ENCODE measurements at places on chromosomes 3 and 15.
A peak's percentile ranks its signal among the peaks of the same experiment; 100 is the strongest.

GRCh38 chr3:128178782-128179483 is 25.7 kb downstream of the EEFSEC start:
- DNase-seq = no peak

DNA sequence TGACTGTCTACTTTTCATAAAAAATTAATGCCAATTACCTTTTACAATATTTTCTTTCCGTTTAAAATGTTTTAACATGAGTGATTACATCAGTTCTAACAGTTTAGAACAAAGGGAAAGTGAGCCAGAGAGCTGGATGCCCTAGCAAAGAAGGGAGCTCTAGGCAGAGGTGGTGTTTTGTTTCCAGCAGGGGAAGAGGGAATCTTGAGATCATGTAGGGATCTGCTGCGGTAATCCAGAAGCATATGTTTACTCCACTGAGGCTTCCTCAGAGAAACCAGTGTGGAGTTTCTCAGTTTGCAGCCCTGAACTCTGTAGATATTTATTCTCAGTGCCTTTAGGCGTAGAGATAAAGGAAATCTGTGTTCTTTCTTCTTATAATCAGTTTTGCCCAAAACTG is 399.3 kb downstream of the NLGN1 start:
- DNase-seq = no peak

- DNase-seq = no peak
These were observed 127.8 kb downstream of the RBMS3 start for GRCh38 chr3:29408676-29409075.

GRCh38 chr3:104832530-104832929 is 534.2 kb upstream of the ALCAM start:
- DNase-seq = no peak

- no peak for DNase-seq
These were observed 40.7 kb upstream of the TRA2B start for GRCh38 chr3:185978516-185978915.

- no peak for DNase-seq
These were observed 594 bp upstream of the CRABP1 start for GRCh38 chr15:78339559-78339958.

DNA sequence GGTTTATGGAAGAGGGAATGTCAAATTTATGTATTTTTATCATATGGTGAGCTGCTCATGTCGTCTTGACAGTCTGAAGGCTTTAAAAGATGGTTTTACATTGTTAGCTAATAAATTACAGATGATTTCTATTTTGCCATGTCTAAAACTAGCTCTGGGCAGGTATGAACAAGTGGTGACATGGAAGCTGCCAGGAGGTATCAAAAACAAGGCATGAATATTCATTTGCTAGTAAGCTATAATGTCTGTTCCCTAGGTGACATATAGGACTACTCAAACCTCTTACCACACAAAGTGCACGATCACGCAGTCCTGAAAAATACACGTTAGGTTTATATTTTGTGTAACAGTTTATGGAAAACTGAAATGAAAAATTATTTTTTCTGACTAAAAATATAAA is 34.8 kb downstream of the ST3GAL6 start:
- no peak for DNase-seq

GRCh38 chr3:69342074-69342473 is 43.8 kb downstream of the FRMD4B start:
- DNase-seq = no peak

DNA sequence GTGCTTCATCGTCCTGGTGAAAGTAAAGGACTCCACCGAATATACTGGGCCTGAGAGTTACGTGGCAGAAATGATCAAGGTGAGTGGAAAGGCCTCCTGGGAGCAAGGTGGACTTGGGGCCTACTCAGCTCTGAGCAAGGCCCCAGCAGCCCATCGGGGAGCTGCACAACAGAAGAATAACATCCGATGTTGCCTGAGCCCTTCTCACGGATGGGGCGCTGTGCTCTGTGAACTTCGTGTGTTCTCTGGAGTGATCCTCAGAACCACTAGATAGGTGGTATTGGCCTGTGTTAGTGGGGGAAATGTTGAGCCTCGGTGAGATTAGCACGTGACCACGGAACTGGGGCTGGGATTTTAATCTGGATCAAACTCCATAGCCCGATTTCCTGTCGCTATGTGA is 161.1 kb upstream of the BHLHE40 start:
- no peak for DNase-seq

DNA sequence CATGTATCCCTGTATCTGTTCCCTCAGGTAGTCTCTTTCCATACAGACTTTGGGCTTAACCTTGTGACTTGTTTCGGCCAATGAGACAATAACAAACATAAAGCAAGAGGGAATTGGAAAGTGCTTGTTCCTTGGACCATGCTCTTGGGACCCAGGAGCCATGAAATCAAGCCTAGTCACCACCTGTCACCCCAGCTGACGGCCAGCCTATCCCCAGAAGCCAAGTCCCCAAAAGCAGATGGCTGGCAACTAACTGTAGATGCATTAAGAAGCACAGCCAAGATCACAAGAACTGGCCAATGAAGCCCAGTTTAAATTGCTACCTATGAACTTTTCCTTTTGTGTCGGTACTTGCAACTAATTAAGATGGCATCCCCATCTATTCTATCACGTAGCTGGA is 822.0 kb downstream of the CADM2 start:
- peak; percentile 82 for DNase-seq

DNA sequence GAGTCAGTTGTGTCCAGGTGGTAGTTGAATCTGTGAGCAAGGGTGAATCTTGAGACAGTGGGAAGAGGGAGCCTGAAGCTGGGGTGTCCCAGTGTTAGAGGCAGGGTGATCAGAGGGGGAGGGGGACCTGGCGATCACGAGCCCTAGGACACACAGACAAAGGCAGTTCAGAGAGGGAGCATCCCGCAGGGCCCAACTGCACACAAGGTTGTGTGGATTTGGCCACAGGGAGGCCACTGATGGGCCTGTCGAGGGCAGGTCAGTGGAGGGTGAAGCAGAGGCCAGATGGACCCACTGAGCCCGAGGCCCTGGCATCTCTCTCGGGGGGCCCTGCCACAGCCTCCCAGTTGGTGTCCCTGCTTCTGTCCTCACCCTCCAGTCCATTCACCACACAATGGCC is 48.6 kb upstream of the SMAD6 start:
- DNase-seq = no peak

DNA sequence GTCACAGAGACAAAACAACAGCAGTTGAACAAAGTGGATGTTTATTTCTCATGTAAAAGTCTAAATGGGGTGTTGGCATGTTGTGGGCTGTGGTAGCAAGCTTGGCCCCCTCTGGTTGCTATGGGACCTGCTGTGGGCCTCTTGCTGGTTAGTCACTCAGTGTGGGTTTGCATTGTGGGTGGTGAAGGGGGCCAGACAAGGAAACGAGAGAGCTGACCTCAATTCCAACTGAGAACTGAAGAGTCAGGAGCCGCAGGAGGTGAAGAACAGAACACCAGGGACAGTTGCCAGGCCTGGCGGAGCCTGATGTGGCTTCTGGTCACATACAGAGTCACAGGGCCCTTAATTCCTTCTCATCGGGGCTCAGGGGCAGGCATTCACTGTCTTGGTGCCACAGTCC is 1.9 kb upstream of the ADPGK start:
- DNase-seq = no peak

- no peak for DNase-seq
These were observed 30.0 kb downstream of the CHST14 start for GRCh38 chr15:40500568-40501330.

GRCh38 chr3:17062736-17063135 is 178.0 kb downstream of the PLCL2 start:
- DNase-seq = no peak

DNA sequence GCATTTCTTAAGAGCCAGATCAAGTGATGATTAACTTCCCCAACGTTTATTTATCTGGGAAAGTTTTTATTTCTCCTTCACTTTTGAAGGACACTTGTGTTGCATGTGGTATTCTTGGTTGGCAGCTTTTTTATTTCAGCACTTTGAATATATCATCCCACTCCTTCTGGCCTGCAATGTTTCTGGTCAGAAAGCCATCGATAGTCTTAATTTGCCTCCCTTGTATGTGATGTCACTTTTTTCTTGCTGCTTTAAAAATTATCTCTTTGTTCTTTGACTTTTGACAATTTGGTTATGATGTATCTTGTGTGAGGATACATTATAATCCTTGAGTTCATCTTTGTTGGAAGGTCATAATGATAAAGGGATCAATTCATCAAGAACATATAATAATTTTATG is 503.2 kb downstream of the OTOL1 start:
- no peak for DNase-seq

DNA sequence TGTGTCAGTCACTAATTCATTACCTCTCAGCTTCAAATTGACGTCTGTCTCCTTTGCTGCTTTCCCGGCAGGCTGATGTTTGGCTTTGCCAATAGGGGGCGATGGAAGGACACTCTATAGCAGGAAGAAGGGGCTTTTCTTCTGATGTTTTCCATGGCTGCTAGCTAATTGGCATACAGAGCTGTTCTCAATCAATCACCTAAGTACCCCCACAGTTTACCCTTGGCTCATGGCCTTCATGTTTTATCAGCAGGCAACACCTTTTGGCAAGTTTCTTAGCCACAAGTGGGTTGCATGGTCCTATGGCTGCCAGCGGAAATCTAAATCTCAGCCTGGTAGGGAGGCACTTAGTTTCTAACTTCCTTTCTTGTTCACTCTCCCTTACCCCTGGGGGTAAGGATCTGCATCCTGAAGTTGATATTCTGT is 45.0 kb downstream of the ESYT3 start:
- peak; percentile 69 for DNase-seq

DNA sequence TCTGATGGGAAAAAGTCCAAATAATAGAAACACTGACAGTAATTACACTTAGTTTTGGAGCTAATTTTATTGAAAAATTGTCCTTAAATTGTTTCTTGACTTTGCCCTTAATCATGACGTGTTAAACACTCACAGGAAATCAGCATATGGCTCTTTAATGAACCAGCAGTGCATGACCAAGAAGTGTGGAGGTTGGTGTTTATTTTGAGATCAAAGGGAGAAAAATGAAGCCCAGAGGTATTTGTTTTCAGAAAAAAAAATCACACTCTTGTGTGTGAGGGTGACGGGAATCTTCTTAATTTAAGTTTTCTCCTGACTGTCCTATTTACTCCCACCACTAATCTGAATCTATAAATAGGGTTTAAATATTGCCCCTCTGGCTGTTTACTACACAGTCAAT is 28.8 kb upstream of the SYNM start:
- no peak for DNase-seq

DNA sequence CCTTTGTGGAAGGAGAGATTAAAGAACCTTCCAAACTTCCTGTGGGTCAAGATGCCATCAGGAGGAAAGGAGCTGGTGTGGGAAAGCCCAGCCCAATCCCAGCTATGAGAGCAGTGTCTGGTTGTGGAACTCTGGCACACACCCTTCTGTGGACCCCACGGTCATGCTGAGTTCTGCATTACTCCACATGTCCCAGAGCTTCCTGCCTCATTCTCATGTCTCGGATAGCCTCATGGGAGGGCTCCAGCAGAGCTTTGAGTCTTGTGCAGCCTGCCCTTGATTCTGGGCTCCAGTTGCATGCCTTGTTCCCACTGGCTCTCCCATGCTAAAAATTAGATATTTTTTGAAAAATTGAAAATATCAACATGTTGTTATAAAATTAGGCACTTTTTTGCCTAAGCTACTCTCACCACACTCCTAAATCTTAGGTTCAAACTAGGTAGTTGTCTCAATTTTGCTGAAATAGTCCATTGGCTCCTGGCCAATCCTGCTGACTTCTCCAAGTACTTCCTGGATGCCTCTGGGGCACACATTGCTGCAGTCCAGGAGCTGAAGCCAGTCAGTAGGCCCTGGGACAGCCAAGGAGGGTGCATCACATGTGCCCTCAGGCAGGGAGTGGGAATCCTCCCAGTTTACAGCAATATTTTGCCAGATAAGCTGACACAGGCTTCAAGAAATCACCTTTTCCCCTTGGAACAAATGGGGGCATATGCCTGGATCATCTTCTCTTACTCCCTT is 144.3 kb downstream of the EEFSEC start:
- no peak for DNase-seq

- DNase-seq = peak; percentile 54
These were observed 157.3 kb downstream of the ADAMTS9 start for GRCh38 chr3:64530434-64531049.

GRCh38 chr15:73983211-73983727 is 8.8 kb downstream of the STOML1 start:
- DNase-seq = no peak

DNA sequence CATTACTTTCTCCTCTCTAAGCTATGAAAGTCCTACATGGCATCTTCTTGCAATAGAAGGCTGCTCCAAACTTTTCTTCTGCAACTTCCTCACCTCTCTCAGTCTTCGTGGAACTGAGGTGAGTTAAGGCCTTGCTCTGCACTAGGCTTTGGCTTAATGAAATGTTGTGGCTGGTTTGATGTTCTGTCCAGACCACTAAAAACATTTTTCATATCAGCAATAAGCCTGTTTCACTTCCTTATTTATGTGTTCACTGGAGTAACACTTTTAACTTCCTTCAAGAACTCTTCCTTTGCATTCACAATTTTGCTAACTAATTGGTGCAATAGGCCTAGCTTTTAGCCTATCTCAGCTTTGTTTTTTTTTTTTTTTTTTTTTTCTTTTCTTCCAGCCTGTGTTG is 335.3 kb upstream of the NECTIN3 start:
- DNase-seq = no peak

DNA sequence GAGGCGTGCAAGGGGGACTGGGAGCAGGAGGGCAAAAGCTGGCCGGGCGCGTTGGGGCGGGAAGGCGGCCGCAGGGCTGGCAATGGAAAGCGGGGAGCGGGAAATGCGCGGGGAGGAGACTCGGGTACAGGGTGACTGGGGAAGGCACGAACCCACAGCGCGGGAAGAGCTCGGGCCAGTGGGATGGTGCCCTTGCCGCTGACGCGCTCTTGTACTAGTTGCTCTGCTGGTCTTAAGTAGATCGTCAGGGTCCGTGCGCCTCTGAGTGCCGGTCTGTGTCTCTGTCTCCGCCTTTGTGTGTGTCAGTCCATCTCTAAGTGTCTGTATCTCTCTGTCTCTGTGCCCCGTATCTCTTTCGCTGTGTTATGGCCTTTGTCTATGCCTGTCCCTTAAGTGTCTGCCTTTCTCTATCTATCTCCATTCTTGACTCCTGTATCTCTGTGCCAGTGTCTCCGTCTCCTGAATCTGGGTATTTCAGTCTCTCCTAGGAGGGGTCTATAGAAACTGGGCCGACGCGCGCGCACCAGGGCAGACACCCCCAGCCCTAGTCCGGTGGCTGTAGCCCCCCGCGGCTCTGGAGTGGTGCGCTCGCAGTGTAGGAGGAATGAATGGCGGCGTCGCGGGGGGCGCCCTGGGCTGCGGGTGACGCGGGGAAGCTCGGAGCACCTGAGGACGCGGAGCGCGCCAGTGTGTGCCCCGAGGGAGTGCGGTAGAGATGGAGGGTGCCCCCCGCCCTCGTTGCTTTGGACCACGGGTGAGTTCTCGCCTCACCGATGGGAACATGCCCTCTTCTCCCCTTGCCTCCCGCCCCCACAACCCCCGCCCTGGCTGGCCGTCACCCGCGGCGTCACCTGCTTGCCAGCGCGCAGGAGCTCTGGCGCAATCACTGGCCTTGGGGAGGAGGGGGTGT is 756 bp upstream of the CAMK2N2 start:
- peak; percentile 39 for DNase-seq

DNA sequence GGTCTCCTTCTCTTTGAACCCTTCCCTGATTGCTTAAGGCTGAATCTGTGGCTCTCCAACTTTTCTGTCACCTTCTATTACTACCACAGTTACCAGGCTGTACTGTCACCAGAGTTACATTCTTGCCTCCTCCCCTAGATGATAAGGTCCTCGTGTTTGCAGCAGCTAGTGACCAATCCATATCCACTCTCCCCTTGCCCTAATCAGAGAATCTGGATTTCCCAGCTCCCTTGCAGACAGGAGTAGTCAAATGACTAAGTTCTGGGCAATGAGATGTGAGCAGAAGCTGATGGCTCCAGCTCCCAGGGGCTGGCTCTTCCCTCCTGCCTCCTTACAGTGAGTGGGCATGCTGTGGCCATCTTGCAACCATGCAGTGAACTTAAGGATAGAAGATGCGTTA is 95.4 kb upstream of the VGLL4 start:
- DNase-seq = no peak
